HCEC 1CT (cell line): ENCODE measurements at places on chromosomes 5 and 9.

- peak; percentile 35 for DNase-seq
Observed at GRCh38 chr5:92945605-92946097, 635.4 kb downstream of the NR2F1-AS1 start.

DNA sequence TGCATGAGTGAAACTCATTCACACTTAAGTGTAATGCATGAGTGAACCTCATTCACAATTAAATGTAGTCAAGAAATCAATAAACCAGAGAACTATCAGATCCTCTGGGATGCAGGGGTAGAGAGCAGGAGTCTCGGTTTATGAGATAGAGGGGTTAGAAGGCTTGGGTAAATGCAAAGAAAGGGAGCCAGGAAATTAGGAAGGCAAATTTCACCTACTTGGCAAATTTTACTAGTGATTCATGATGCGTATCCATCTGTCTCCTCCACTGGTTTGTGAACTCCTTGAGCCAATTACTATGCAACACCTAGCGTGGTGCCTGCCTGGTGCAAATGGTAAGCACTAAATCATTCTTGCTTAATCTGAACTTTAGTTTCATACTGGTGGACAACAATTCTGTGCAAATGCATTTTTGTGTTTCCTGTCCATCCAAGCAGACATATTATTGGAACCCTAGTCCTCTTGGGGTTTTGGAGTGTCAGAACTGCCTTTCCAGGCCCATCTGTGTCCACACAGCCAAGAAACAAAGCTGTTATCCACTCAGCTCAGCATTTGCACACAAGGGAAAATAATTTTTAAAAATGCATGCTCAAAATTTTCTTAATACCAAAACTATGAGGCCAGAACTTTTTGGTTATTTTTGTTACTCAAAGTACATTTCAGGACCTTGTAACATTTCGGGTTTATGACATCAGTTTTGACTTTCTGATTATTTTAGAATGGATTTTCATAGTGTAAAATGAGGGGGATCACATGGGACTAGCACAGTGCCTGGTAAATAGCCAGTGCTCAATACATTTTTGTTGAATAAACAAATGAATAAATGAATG is 5.2 kb downstream of the HAPLN1 start:
- no peak for DNase-seq

DNA sequence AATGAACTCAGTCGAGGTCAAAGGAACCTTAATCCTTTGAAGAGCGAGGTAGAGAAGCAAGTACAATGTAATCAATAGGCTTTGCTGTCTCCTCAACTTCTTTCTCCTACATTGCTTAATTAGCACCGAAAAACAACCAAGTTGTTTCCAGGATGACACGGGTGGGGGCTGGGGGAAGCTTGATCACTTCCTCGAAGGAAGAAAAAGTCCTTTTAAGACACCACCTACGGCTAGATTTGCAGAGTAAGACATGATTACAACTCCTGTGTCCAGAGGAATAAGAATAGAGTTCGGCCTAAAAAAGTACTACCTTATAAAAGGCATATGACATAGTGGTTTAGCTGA is 811 bp upstream of the ARRDC3 start:
- no peak for DNase-seq

DNA sequence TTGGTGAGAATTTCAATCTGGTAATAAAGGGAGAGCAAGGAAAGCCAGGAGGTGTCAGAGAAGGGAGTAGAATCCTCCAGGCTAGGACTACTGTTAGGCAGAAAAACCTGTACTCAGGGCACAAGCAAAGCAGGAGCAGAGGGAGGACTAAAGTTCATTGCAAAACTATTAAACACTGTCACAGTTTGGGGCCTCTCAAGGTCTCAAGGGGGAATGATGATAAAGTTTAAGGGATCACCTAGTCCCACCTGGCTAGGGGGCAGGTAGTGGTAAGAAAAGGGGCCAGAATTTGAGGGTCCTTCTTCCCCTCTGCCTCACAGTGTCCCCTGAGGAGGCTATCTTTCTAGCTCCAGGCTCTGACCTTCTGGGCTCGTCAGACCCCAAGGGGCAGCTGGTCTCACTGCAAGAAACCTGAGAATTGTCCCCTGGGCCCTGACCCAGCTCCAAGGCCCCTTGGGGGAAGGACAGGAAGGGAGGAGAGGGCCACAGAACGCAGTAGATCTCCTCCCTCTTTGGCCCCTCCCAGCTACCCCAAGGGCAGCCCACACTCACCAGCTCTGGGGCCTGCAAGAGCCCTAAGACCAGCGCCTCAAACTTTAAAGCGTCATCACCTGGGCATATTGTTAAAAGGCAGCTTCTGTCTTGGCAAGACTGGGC is 974 bp downstream of the CCDC69 start:
- no peak for DNase-seq

DNA sequence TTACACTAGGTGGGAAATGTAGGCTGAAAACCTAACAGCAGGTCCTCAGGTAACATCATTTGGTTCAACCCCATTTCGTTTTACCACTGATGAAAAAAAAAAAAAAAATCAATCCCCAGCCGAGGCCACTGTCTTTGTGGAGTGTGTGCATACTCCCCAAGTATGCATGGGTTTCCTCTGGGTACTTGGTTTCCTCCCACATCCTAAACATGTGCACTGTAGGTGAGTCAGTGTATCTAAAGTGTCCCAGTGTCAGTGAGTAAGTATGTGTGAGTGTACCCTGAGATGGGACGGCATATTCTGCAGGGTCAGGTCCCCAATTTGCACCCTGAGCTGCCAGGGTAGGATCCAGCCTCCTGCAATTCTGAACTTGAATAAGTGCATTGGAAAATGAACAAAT is 966.5 kb upstream of the DMAC1 start:
- DNase-seq: no peak

DNA sequence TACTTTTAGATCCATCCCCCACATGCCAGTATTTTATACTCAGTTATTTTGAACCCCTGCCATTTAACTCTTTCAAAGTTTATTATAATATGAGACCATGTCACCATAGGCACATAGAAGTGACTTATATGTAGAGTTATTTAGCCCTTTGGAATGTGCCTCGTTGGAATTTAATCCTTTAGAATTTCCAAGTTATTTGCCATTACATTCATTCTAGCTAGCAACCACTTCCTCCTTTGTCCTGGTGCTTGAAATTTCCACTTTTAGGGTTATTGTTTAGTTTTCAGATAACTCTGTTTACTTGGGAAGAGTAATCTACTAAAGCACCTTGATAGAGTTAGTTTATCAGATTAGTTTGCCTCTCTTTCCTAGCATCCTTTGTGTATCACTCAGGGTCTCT is 82.8 kb upstream of the TLE1 start:
- peak; percentile 44 for DNase-seq

- DNase-seq: no peak
Observed at GRCh38 chr9:38041564-38042243, 27.3 kb downstream of the SHB start.

DNA sequence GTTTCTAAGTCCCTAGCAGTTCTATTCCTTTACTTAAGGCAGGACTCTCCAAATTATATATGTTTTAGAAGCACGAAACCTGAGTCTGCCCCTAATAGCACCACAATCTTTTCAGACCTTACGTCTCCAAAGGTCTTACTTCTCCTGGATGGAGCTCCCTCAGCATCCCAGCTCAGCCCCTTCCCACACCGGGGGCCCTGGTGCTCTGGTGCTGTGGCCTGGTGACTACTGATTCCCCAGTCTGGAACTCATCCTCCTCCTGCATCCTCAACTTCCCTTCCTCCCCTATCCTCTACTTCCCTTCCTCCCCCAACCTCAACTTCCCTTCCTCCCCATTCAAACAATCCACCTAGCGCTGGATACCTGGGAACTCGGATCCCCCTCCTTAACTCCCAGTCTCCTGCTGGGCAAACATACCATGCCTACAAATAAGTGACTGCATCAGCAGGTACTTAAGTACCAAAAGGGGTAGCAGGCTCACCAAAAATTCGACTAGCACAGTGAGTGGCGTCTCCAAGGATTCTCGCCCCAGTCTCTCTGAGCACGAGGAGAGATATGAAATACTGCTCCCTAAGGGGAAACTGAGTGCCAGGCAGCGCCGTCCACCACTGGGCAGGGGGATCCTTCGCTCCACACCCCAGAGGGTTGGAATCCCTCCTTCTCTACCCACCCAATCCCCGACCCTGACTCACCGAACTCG is 831 bp downstream of the IGFBPL1 start:
- DNase-seq: no peak

DNA sequence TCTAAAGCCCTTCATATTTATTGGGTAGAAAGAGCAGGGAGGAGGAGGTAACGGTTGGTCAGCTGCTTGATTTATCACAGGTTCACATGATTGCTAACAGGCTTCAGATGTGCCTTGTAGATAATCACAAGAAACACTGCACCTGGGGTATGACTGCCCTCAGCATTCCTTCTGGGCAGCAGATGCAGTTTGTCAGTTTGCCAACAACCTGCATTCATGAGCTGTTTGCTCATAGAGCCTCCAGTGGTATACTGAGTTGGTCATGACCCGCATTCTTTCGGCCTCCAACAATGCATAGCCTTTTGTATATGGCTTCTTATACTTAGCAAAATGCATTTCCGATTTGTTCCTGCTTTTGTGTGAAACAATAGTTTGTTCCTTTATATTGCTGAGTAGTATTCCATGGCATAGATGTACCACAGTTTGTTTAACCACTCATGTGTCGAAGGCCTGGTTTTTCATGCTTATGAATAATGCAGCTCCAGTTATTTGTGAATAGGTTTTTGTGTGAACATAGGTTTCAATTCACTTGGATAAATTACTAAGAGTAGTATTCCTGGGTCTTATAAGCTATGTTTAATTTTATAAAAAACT is 83.6 kb downstream of the ARHGEF28 start:
- DNase-seq: peak; percentile 32

- no peak for DNase-seq
Observed at GRCh38 chr5:163338-163620, 28.0 kb upstream of the LRRC14B start.

- DNase-seq: no peak
Observed at GRCh38 chr5:169027501-169028061, 273.4 kb downstream of the SLIT3 start.

DNA sequence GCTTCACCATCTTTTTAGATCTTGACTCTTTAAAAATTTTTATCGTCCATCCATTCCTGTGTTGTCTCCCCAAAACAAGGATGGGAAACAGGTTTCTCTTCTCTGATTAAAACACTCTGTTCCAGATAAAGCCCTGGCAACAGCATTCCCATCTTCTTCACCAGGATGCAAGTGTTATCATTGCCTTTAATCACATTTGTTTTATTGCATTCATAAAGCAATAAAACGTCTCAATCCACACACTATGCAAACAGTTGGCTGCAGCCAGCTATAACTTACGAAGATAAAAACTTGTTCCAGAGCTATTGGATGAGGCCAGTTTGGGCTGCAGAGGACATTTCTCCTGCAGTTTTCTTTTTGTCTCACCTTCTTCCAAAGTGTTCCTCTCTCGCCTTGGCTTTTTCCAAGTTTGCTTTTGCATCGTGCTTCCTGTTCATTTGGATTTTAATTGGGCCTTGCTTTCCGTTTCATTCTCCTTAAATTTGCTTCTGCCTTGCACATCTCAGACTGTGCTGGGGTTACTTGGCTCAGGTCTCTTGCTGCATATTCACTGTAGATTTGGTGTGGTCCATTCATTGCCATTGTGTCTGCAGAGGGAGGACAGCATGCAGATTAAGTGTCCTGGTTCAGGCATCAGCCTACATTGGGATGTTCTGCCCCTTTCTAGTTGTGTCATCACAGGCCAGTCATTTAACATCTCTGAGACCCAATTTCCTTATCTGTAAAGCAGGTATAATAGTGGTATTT is 136.5 kb upstream of the LIFR start:
- DNase-seq: no peak

- DNase-seq: no peak
Observed at GRCh38 chr5:63960646-63961045, 1.6 kb downstream of the HTR1A start.

GRCh38 chr5:168327019-168327421 is 35.6 kb downstream of the WWC1 start:
- DNase-seq: peak; percentile 37

GRCh38 chr9:137372693-137373610 is 50.0 kb downstream of the EXD3 start:
- no peak for DNase-seq

DNA sequence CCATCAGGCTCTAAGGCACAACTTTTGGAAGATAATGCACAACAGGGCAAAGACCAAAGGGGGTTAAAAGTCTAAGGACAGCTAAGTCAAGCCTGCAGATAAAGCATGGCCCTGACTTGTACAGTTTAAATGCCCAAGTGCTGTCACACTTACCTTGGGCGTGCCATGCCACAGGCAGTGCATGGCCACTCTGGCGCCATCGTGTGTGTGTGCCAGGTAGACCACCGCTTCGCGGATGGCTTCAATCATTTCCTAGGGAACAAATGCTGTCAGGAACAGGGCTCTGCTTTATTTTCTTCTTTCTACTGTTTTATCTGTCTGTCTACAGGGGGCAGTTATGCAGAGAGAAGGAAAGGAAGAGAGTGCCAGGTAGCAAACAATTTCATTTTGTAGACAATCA is 19.3 kb downstream of the PUM3 start:
- no peak for DNase-seq

GRCh38 chr5:148248894-148249293 is 10.6 kb downstream of the MARCOL start:
- no peak for DNase-seq
